ENCODE measurements at places on chromosomes 1 and 21. TPM values are rescaled to one million over a fixed set of nuclear protein-coding genes. Genes with fewer than 3 reads are reported as not detected.

The TNFRSF9 gene
- total RNA-seq = under 0.01 TPM

- no peak for DNase-seq
Measured at GRCh38 chr1:22376001-22376400, 75.7 kb upstream of the ZBTB40 start.

DNA sequence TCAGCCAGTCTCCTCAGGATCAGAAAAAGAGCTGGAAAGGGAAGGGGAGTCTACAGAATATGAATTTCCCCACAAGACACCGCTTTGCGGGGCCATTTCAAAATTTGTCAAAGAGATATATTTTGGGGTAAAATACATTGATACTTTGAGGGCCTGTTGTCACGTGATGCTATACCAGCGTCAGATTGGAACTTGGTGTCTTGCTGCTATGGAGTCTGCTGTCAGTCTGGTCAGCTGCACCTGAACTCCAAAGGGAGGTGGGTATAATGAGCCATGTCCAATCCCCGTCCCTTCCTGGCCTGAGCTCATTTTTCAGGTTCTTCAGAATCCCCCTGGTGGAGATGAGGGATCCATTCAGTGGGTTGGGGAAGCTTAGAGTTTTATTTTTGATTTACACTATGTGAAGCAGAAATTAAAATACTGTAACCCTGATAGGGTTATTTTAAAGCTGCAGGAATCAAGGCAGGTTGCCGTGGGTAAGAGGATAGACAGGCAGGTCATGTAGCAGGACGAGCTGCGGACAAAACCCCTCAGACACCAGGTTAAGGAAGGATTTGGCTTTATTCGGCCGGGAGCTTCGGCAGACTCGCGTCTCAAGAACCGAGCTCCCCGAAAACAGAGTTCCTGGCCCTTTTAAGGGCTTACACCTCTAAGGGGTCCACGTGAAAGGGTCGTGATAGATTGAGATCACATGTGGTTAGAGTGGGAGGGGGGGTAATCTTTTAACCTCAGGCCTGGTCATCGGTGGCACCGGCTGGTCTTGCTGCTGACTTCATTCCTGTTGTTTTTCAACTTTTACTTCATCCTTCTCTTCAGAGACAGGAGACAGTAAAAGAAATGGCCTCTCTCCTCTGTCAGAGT is 2.2 kb upstream of the POFUT2 start:
- no peak for DNase-seq

The CNIH3 gene
- 1.0 TPM for total RNA-seq

GRCh38 chr1:242411901-242412300 is 112.6 kb downstream of the PLD5 start:
- DNase-seq = no peak

The SLC16A1 gene
- 37.4 TPM for total RNA-seq

DNA sequence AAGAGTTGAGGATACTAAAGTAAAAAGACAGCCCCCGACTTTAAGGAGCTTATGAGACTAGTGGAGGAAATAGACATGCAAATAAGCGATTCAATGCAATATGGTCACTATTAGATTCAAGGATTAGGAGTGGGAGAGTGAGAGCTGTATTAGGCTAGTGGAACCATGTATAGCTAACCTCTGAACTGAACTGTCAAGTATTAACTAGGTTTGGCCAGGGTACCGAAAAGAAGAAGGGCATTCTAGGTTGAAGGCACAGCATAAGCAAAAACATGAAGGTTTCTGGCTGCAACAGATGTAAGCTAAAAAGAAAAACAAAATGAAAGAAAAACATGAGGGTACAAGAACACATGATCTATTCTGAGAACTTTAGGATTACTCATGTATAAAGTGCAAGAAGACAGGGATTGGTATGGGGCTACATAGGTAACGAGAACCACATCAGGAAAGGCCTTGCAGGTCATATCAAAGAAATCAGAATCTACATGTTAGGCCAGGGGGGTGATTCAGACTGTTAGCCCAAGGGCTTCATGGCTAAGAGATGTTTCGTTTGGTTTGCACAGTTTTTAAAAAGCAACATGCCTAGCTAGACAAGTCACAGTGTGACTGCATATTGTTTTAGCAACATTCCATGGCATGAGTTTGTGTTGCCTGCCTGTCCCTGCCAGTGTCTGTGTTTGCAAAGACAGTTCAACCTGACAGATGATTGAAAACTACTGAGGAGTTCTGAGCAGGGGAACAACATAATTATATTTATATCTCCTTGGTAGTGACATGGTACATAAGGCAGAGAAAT is 54.4 kb upstream of the HAO2 start:
- no peak for DNase-seq

DNA sequence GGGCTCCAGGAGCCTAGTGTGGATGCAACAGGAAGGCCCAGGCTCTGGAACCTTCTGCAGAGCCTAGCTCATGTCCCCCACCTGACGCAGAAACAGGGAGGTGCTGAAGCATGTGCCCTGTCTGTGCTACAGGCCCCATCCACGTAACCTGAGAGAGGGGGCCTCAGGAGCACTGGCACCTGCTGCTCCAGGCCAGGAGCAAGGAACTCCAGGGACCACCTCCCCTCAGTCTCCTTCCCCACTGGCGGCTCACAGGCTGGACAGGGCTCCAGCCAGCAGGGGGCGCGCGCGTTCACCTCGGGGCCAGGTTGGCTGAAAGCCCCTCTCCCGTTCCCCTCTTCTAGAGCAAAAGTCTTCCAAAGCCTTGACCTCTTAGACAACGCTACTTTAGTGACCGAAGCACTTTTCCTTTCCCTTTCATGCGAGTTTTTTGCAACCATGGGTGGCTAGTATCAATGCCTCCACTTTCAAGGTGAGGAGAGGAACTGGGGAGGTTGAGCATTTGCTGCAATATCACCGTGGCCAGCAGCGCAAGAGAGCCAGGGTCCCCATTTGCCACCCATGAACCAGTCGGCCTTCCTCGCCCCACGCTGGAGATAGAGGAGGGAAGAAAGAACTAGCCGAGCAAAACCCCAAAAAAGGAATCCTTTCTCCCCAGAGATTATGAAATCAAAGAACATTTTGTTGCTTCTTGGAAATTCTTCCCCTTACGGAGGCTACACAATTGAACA is 52.4 kb upstream of the GPR157 start:
- DNase-seq = peak; percentile 81

DNA sequence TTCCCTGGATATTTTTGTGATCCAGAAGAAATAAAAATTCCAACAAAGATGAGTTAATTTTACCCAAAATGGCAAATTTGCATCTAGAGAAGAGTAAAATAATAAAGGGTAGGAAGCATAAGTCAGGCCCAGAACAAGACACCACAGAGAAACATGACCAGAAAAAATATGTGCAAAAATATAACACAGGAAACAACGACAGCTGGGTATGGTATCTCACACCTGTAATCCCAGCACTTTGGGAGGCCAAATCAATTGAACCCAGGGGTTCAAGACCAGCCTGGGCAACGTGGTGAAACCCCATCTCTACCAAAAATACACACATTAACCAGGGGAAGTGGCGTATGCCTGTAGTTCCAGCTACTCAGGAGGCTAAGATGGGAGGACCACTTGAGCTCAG is 39.7 kb upstream of the SDC3 start:
- DNase-seq = no peak

The ATP5IF1 gene
- 154 TPM for total RNA-seq

GRCh38 chr1:112767646-112768045 is 52.5 kb upstream of the PPM1J start:
- DNase-seq = no peak

GRCh38 chr1:63873751-63874150 is 99.9 kb downstream of the ROR1 start:
- DNase-seq = no peak

DNA sequence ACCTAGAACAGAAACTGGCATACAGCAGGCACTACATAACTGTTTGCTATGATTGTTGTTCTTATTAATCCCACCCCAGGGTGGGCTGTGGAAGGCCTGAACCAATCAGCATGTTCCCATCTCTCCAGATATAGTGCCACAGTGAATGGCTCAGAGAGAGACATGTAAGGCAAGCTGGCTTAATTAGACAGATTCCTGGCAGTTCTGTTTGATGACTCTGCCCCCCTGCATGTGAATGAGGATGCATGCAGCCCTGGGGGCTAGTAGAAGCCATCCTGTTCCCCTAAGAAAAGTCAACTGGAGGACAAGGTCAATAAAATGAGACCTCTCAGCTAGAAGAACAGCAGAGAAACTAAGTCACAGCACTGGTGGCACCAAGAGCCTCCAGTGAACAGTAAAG is 130.3 kb downstream of the GLIS1 start:
- no peak for DNase-seq

DNA sequence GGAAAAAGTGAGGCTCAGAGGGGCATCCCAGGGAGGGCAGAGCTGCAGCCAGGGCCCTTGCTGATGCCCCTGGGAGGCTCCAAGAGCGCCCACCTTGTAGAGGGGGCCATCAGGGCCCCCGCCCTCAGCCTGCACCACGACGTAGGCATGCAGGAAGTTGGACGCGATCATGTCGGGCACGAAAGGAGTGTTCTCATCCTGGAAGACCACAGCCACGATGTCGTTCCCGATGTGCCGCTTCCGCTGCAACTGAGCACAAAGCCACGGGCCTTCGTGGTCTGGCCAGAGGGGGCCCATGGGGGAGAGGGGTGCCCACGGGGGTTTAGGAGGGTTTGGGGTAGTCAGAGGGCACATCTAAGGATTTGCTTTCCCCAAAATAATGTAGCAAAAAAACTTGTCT is 59.1 kb downstream of the RAP1GAP start:
- no peak for DNase-seq

DNA sequence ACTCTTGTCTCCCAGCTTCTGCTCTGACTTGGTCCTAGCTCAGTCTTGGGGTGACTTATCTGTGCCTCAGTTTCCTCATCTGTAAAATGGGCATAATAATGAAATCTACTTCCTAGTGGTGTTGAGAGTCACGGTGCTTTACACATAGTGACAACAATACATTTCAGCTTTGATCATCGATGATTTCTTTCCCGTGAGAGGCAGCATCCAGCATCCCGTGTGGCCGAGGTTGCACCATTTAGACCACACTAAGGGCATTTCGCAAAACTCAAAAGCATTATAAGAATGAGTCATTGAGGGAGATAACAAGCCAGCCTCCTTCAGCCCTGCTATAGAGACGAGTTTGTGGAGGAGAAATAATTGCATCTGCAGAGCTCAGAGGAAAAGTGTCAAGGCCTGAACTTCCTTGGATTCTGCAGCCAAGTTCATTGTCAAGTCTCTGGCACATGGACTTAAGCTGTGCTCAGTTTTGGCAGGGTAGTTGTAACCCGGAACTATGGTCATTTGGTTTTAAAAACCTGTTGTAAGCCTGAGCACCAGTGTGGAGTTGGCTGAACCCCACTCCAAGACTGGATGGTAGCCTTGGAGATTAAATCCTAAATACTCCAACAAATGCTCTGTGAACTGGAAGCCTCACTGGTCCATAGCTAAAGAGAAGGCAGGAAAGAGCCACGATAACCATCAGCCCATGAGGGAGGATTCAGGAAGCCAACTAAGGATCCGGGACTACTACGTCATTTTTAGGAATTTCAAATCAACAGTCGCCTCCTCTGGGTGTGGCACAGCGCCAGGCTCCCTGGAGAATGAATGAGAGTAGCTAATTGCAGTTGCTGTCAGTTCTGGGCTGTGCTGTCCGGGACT is 64.2 kb downstream of the TCP10L start:
- no peak for DNase-seq

GRCh38 chr21:41133874-41134522 is 34.0 kb upstream of the BACE2 start:
- no peak for DNase-seq

GRCh38 chr1:207841901-207842300 is 69.0 kb downstream of the CD34 start:
- DNase-seq = no peak

DNA sequence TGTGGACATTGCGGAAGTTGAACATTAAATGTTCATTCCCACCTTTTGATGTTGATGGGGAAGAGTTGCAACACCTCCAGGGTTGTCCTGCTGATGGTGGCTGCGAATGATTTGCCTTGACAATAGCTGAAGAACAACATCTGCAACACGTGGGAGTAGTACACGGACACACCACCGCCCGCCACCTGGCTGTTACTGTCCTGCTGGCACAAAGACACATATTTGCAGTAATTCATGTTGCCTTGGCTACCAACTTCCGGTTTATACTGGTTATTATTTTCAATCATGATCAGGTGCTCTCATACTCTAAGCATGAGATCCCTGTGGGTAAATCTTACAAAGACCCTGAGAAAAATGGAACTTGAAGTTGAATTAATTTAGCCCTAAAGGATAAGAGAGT is 55.2 kb downstream of the UBR4 start:
- DNase-seq = no peak

- no peak for DNase-seq
Measured at GRCh38 chr1:9892563-9893528, 17.2 kb downstream of the CTNNBIP1 start.

- DNase-seq = no peak
Measured at GRCh38 chr1:241638909-241639622, 1.1 kb downstream of the CHML start.

DNA sequence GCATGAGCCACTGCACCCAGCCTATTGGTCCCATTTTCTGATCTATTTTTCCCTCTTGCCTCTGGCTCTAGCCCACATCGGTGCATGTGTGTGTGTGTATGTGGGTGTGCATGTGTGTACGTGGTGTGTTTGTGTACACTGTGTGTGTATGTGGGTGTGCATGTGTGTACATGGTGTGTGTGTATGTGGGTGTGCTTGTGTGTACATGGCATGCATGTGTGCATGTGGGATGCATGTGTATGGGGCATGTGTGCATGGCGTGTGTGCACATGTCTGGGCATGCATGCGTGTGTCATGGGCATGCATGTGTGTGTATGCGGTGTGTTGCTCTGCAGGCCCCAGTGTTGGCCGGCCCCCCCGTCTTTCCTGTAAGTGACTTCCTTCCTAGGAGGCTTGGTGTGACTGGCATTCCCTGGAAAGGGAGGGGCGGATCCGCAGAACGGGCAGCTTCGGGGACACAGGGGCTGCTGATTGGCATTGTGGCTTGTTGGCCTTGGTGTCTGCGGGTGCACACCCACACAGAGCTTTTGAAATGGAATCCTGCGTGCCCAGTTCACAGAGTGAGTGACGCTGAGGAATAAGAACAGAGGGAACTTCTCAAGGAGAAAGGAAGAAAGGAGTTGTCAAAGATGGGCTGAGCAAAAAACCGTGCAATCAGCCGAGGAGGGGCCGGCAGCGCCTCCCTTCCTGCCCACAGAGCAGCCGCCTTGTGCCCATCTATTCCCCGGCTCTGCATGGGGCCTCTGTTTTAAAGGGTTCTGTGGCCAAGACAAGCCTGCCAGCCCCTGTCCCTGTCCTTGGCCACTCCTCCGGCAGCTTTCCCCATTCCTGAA is 8.0 kb downstream of the PDXK start:
- no peak for DNase-seq

DNA sequence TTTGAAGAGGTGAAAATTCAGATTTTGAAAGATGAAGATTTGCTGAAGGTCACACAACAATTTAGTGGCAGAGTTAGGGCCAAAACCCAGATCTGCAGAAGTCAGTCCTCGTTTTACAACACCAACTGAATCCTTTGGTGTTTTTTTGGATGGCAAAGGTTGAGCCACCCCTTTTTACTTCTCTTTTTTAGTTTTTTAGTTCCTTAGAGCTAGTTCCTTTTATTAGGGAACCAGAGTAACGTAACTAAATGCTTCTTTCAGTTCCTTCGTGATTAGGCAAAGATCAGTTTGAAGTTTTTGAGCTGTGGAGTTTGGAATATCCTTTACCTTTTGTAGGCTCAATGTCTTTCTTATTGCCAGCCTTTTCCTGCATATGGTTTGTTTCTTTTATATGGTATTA is 67.9 kb upstream of the ARID1A start:
- DNase-seq = no peak

All from liver (tissue), 10 donors.